ENCODE measurements at places on chromosomes 5 and 9.
A peak's percentile ranks its signal among the peaks of the same experiment; 100 is the strongest.

GRCh38 chr9:82526577-82526976 is 536.4 kb downstream of the RASEF start:
- DNase-seq, result no peak

DNA sequence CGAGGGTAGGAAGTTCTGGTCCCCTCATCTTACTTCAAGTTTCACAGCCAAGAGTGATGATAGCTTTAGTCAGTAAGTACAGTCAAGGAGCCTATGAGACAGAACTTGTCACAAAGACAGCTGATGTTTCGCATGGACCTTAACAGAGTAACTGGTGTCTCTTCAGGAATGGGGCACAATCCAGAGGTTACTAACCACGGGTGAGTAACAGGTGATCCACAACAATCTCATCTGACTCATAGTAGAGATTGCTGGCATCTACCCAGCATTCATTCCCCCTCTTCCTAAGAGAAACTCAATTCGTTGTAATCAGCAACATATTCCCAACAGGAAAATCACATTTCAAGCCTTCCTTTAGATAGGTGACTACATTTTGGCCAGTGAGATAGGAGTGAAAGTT is 126.7 kb downstream of the SNX18 start:
- no peak for DNase-seq

GRCh38 chr5:79898611-79899010 is 92.5 kb downstream of the MTX3 start:
- no peak for DNase-seq

DNA sequence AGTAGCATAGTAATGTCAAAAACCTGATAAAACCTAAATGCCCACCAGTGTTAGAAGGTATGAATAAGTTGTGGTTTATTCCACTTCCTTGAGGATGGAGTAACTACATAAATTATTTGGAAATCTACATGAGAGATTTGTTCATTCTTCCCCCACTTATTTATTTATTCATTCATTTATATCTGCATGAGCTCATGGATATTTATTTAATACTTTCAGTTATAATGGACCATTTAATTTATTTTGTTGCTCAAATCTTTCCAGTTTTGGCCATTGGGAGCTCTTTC is 223.8 kb upstream of the S1PR3 start:
- no peak for DNase-seq

GRCh38 chr9:2289263-2289662 is 274.1 kb downstream of the SMARCA2 start:
- DNase-seq, result no peak

DNA sequence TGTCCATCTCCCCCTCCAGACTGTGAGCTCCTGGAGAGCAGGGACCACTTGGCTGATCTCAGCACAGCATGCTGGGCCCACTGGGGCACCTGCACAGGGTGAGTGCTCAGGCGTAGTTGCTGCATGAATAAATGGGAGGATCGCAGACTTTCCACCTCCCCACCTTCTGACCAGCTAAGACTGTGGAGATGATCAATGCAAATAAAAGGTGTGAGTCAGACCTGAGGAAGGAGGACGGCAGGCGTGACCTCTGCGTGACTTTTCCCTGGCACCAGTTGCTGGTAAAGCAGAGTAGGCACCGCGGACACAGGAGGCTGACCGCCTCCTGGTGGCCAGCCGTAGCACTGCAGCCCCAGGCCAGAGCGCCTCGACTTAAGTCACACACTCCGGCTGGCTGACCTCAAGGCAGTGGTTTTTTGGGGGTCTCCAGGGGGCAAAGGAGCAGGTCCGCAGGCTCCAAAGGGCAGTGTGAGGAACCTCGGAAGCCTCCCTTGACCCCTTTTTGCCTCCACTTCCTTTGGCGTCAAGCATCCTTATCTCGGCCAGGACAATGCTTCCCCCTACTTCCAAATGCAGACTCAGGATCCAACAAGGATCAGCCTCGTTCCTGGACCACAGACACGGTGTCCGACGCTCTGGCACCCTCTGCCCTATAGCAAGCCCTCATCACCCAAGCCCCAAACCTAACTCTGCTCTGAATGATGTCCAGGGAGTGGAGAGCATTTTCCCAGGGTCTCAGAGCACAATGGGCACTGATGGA is 12.7 kb upstream of the TDRD7 start:
- DNase-seq, result peak; percentile 73

GRCh38 chr5:139799359-139799758 is 3.8 kb downstream of the PSD2 start:
- no peak for DNase-seq

DNA sequence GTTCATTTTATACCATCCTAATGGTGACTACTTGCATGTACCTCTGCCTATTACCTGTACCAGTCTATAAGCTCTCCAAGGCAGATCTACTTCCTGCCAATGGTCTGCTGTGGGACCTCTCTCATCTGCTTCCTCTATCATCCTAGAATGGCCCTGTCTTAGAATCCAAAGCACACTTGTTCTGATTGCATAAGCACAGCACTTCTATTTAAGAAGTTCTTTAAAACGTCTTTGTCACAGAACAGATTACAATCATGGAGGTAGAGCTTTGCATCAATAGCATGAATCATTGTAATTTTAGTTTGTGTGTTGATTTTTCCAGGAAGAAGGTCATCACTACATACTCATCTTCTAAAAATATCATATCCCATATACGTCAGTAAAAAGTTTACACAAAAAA is 131.8 kb upstream of the ACOT12 start:
- no peak for DNase-seq

DNA sequence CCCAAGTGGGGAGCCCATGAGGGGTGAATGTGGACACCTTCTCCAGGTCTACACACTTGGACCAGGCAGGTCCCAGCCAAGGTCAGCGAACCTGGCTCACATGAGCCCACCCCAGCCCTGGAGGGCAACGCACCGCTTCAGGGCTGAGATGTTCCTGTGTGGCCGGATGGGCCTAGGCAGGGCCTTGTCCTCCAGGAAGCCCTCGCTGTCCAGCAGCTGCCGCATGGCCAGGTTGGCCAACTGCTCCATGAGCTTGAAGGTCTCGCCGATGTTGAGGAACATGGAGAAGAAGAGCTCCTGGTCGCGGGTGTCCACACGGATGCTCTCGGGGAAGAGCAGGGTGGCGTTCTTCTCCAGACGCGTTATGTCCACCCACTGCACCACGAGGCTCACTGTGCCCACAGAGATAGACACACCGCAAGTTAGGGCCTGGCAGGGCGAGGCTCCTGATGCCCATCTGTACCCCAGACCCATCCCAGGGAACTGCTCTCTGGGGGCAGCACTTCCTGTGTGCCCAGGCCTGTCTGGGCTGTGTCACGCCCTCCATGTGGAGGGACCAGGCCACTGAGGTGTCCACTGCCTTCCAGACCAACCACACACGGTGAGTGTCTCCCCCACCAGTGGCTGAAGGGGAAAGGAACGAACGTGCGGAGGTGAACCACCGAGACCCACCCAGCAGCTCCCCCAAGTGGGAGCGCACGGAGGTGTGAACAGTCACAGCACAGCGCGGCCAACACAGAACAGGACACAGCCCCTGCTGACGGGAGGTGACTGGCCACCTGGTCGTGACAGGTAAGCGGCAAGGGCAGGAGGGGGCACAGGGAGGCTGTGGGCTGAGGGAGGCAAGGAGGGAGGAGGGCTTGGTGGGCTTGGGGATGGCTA is 14.4 kb downstream of the TBC1D9B start:
- DNase-seq, result no peak

DNA sequence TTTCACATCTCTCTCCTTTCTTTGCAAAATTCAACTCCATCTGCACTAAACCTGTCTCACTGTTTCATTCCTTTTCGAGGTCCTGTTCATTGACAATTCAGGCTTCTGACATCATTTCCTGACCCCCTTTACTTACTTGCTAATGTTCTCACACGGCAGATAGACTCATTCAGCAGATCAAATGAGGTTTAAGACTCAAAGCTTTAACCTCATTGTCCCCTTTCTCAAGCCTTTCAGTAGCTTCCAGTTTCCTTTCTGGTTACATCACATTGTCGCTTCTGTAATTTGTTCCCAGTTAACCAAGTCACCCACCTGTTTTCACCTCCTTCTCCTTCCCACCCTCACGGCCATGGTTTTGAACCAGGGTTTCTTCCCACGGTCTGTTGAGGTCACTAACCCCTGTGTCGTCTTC is 143.4 kb upstream of the OTULINL start:
- DNase-seq, result no peak

DNA sequence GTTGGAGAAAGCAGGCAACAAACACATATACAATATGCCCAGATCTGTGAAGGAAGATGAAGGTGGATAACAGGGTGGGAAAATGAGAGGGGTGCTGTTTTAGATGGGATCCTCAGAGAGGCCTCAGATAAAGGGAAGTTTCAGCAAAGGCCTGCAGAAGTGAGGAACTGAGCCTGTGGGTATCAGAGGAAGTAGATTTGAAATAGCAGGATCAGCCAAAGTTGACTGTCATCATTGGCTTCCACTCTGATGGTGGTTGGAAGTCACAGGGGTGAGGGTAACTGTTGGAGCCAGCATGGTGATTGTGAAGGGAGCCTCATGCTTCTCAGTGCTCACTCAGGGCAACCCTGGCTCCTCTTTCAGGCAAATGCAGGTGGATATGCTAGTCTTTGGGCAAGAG is 607.2 kb upstream of the CLINT1 start:
- DNase-seq, result no peak

- no peak for DNase-seq
These were observed 143.5 kb downstream of the GPBP1 start for GRCh38 chr5:57317341-57317740.

DNA sequence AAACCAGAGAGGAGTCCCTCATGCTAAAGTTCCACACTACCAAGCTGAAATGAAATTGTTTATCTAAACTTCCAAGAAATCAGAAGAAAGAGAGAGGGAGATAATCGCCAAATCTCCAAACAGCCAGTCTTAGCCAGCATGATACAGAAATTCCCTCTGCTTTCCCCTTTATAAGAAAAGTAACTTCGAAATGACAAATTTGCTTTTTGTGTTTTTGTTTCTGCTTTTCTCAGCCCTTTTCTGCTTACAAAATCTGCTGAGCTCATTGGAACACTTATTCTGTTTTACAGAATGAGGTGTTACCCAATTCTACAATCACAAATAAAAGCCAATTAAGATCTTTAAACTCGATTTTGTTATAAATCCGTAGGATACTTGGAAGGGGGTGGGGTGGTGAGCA is 72.9 kb downstream of the SFXN1 start:
- no peak for DNase-seq

DNA sequence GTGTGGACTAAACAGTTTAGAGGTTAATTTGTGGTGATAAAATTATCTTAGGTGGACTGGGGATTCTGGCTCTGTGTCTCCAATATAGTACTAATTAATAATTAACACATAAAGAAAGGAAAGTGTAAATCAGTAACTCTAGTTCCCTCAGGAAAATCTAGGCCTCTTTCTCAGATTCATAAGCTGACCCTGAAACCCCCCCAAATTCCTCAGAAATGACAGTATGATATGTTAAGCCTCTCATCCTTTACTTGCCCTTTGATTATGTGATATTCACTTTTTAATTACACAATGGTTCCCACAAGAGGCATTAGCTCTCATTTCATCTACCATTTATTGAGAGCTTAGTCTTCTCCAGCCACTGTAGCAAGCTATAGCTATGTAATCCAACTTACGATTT is 636.2 kb upstream of the SEMA6A start:
- no peak for DNase-seq

- DNase-seq, result no peak
These were observed 50.2 kb upstream of the XPA start for GRCh38 chr9:97747201-97747965.

GRCh38 chr5:168770996-168771395 is 191.8 kb upstream of the PANK3 start:
- no peak for DNase-seq

GRCh38 chr5:140420226-140420570 is 18.6 kb downstream of the ANKHD1 start:
- DNase-seq, result no peak

DNA sequence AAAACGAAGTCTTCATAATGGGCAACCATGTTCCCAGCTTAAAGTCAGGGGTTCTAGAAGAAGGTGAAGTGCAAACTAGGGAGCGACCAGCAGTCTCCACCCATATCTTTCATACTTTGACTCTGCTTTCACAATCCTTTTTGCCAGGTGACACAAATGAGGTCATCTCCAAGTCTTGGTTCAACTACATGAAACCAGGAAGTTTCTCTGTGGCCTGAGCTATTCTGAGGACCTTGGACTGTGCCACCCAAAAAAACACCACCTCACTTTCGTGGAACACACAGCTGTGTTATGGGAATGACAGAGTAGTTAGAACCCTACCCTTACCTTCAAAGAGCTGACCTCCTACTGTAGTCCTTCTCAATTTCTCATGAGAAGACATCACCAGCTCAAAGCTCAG is 309.2 kb downstream of the AGTPBP1 start:
- DNase-seq, result no peak

DNA sequence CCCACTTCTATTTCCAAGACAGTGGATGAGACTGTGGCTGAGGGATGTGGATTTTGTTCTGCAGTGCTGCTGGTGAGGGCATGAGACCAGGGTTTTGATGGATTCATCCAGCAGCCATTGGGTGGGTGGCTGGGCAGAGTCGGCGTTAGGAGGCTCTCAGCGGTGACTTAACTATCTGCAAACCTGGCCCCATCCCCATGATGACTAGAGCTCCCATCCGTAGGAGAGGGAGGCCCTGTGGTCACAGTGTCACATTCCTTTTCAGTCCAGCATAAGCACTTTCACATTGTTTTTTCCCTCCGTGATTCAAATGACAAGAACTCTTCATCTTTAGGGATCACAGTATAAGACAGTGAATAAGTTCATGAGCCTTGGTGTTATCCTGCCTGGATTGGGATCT is 60.4 kb upstream of the SPRY4 start:
- DNase-seq, result no peak

DNA sequence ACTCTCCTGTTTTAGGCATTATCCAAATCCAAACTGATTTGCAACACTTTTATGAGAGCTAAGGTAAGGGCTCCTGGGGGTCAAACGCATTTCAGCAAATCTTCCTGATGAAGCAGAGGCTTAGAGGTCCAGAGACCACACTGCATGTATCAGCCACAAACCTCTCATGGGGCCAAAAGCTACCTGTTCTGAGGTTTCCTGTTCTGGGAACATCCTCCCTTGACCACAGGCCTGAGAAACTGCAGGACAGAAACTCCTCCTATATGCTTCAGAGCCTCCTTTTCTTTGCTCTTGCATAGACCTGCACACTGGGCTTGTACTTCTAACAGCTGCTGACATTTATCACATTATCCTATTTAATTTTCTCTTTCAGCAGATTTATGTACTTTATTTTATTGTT is 92.6 kb downstream of the OR2K2 start:
- no peak for DNase-seq

- DNase-seq, result no peak
These were observed 71.6 kb downstream of the GCNT1 start for GRCh38 chr9:76530458-76531110.

DNA sequence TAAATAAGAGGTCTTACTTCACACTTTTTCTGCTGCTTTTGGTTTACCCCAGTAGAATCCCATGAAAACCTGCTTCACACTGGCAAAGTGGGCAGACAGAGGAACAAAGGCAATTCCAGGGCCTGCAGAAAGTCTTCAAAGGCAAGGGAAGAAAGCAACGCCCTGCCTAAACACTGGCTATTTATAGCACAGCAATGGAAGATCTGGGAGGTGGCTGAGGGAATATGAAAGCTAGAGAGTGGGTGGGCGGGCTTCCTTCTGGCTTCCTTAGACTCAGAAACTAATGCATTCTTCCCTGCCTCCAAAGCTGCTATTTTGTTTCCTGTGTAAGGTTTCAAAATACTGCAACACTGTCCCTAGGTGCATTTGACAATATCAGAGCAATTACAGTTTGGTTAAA is 46.8 kb downstream of the ELAVL2 start:
- no peak for DNase-seq

GRCh38 chr9:8917956-8918739 is 1118.6 kb upstream of the DMAC1 start:
- DNase-seq, result no peak

- no peak for DNase-seq
These were observed 304.1 kb downstream of the DEPDC1B start for GRCh38 chr5:60395712-60396329.

Measured in stimulated activated CD4-positive, alpha-beta T cell treated with anti-CD3 and anti-CD28 coated beads, Interleukin-4, amount 100 ng/mL, for 24 hours (primary cell).